ENCODE measurements at places on chromosomes 6 and 20.

- no peak for DNase-seq
Measured at GRCh38 chr6:127302728-127303660, 36.3 kb downstream of the RNF146 start.

DNA sequence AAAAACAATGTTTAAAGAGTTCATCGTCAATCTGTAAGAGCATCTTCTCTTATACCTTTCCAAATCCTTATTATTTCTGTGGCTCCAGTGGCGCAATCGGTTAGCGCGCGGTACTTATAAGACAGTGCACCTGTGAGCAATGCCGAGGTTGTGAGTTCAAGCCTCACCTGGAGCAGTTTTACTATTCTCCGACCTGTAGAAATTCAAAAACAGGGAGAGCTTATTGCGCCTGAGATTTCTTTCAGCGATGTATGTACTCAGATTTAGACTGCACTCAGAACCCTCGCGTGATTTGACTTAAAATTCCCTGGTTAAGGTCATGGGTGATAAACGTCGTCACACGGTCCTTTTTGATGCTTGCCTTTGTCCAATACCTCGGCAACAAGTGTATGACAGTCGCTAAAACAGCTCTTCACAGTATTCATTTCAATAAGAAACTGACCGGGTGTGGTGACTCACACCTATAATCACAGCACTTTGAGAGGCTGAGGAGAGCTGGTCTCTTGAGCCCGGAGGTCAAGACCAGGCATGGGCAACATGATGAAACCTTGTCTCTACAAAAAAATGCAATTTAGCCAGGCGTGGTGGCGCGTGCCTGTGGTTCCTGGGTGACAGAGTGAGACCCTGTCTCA, 11.9 kb downstream of the GPX5 start:
- DNase-seq: no peak

DNA sequence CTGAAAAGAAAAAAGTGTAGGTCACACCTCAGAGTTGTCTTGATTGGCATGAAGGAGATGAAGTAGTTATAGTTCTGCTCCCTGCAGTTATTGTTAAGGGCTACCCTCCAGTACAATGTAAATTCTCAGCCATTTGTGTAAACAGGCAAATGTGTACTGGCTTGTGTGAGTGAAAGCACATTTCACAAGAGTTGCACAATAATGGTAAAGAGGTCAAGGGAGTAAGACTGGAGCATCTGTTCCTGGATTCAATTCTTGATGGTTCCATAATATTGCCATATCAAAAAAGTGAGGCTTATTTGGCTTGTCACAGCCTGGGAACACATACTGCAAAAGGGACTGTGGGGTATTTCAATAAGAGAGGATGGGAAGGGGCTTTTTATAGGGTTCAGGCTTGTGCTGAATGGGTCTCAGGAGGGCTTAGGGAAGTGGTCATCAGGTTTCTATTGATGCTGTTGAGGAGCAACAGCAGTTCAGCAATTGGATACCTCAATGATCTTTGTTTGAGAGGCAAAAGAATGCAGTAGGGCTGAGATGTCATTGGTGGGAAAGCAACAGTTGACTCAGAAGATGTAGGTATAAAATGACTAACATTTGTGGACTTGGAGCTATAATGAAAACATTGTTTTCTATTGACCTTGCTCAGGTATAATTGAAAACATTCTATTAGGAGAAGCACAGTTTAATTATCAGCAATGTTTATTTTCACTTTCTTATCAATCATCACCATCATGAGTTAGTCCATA, 402.6 kb downstream of the BCKDHB start:
- no peak for DNase-seq

GRCh38 chr6:43310624-43311023, 2.0 kb upstream of the CRIP3 start:
- DNase-seq: no peak

DNA sequence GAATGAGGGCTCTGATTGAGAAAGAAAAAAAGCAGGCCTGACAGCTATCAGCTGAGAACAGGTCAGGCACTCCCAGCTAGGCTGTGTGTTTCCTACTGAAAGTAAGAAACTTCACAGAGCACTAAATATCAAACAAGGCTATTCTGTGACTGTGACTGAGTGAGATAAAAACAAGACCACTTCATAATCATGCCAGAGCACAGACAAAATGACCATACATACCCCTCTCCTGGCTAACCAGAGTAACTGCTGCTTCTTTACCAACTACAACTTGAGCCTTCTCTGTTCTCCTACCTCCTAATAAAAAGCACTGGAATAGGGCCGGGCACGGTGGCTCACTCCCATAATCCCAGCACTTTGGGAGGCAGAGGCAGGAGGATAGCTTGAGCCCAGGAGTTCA, 6.8 kb upstream of the BTN1A1 start:
- no peak for DNase-seq

- DNase-seq: no peak
Measured at GRCh38 chr6:51827580-51827979, 259.8 kb downstream of the PKHD1 start.

DNA sequence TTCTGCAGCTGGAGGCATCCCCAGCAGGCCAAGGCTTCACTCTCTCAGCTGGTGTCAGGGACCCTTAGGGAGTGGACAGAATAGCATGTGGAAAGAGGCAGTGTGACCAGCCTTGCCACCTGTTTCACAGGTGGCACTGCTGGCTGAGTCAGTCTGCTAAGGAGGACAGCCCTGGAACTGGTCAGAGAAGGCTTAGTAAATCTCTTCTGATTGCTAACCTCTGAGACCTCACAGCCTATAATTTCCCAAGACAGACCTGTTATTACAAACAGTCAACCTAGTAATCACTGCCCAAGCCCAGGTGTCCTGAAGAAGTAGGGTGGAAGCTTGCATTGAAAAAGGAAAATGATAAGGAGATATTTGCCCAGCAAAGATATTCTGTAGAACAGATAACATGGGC, 26.4 kb upstream of the PAQR8 start:
- no peak for DNase-seq

- DNase-seq: no peak
Measured at GRCh38 chr6:8608737-8609136, 173.4 kb upstream of the SLC35B3 start.

DNA sequence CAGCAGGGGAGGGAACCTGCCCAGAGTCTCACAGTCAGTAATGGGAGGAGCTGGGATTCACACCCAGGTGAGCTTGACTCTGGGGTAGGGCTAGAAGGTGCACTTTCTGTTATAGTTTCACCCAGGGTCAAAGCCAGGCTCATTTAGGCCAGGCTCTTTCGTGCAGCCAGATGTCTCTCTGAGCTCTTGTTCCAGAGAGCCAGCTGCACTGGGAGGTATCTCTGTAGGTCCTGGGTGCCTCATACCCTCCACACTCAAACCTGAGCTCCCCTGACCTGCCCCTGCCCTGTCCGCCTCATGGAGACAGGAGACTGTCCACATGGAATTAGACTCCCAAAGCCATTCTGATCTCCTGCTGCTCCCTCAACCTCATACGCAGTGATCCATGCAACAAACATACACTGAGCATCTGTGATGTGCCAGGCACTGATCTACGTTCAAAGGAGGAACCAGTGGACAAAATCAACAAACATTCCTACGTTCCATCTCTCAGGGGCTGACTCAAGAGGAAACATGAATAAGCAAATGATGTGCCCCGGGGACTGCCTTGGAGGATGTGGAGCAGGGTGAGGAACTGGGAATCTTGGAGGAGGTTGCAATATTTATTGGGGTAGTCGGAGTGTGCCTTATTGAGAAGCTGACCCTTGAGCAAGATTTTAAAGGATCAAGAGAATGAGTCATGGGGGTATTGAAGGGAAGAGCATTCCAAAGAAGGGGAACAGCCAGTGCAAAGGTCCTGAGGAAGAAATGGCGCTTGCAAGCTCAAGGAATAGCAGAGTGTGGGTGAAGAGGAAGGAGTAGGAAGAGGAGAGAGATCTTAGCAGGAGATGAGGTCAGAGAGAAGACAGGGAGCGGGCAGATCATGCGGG, 71.3 kb upstream of the TOX2 start:
- no peak for DNase-seq

GRCh38 chr6:128712898-128713297, 170.0 kb upstream of the LAMA2 start:
- no peak for DNase-seq

GRCh38 chr20:14142171-14142570, 146.9 kb downstream of the MACROD2 start:
- DNase-seq: no peak

GRCh38 chr6:148388521-148388920, 45.9 kb downstream of the SASH1 start:
- no peak for DNase-seq

GRCh38 chr6:89944181-89944755, 50.0 kb downstream of the GJA10 start:
- no peak for DNase-seq

- no peak for DNase-seq
Measured at GRCh38 chr6:153553627-153554026, 422.5 kb upstream of the RGS17 start.

DNA sequence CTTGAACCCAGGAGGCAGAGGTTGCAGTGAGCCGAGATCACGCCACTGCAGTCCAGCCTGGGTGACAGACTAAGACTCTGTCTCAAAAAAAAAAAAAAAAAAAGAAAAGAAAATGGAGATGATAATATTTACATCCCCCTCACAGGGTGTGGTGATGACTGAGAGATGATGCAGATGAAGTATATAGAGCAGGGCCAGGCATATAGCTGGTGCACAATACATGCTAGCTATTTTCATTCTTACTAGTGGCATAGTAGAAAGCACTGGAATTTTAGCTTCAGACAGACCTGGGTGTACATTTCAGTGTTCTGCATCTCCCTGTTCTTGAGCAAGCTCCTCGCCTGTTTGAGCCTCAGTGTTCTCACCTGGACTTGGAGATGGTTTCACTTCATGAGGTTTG, 36.9 kb downstream of the CEBPB start:
- DNase-seq: no peak

- no peak for DNase-seq
Measured at GRCh38 chr20:49420811-49421295, 61.6 kb downstream of the KCNB1 start.

DNA sequence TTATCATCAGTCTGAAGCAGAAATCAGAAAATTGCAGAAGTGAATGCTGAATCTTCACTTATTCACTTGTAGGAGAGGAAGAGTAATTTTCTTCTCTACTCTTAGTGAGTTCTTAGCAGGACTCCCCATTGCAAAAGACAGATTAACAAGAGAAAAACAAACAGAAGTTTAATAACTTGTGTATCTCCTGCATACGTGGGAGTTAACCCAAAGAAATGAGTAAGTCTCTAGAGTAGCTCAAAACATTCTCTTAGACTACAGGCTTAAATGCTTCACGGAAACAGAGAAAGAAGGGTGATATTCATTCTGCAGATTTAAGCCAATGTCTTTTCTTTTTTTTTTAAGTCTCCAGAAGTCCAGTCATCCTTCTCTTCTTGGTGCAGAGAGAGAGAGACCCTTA, 97.9 kb upstream of the TMEM181 start:
- DNase-seq: no peak

DNA sequence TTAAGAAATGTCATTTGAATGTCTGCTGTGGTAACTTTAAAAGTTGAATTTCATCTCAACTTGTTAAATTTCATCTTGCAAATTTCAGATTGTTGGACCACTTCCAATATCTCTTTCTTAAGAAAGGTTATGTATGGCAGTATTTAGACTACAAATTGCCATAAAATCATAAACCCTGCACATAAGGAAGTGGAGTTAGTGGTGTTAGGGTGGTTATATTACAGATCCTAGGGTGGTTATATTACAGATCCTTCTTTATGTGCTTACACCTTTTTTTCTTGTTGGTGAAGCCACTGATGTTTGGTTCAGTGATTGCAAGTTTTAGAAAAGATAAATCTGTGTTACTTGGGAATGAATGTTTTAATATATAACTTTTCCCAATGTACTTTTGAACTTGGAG, 9.0 kb downstream of the DSE start:
- DNase-seq: no peak

- DNase-seq: no peak
Measured at GRCh38 chr20:36573798-36574365, 485 bp downstream of the TGIF2 start.

GRCh38 chr20:34689486-34689885, 12.6 kb upstream of the PIGU start:
- no peak for DNase-seq

DNA sequence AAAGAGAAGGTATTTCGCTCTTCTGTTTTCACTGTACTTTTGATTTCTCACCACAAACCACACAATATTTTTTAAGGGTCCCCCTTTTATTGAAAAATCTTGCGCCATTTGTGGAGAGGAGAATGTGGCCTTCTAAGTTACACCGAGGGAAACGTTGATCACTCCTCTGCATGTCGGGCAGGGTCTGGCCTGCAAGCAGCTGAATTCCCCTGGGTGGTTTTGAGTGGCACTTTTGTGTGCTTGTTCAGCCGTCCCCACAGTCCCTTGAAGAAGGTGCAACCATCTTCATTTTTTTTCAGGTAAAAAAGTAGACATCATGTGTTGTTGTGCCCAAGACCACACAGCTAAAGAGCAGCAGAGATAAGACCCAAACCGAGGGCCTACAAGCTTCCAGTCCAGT, 6.1 kb downstream of the GPR31 start:
- no peak for DNase-seq

- no peak for DNase-seq
Measured at GRCh38 chr20:42204109-42204660, 586.0 kb upstream of the CHD6 start.

DNA sequence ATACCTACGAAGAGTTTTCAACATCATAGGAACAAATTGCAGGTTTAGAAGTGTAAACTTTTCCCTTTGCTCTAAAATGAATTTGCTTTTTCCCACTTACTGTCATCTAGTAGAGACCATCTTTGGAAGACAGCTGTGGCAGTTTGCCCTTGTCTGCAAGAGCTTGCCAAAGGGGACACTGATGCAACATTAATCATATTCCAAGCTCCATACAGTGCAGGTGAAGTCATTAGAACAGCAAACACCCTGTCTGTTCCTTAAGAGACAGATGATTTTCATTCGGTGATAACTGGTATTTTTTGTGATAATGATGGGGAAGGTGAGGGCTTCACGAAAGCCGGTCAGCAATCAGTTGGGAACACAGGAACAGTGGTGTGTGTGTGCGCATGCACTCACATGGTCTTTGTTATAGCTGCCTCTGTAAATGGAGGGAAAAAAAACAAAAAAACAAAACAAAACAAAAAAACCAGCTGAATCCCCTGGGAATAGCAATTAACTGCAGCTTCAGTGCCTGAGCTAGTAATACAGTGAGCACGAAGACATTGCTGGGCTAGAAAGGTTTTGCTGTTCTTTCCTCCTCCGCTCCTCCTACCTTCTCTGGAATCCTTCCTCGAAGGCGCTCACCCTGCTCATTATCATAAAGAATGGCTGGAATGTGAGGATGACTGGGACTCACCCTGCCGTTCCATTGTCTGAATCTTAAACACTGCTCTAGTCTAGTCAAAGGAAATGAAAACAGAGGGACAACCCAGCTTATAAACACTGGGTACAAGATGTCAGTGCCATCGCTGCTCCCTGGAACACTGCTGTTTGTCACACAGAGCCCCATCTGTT, 35.2 kb upstream of the KIF13A start:
- DNase-seq: no peak

GRCh38 chr6:159125951-159126352, 43.2 kb upstream of the FNDC1 start:
- DNase-seq: no peak

GRCh38 chr6:147560670-147561069, 52.2 kb downstream of the SAMD5 start:
- no peak for DNase-seq

- no peak for DNase-seq
Measured at GRCh38 chr20:24693466-24694156, 224.2 kb downstream of the SYNDIG1 start.
